ENCODE measurements at places on chromosomes 4 and X. TPM values are rescaled to one million over a fixed set of nuclear protein-coding genes. Genes with fewer than 3 reads are reported as not detected.

- peak; percentile 32 for DNase-seq
Observed at GRCh38 chrX:19554786-19555185, 39.5 kb upstream of the MAP3K15 start.

DNA sequence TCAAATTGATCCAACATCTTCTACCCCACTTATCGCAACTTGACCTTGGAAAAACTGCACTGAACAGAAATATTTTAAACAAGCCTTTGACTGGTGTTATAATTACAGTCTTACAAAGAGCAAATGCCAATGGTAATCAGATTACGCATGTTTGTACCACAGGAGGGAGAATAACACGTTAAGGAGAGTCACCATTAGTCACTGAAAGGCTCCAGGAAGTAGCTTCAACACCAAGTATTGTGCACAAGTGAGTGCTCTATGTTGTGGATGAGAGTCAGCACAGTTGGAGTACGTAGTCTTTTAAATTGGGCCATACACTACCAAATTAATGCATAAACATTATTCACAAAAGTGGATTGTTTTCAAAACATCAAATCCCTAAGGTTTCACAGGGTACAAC lies 1081.5 kb upstream of the TENM3 start:
- no peak for DNase-seq

Gene ADH4
- not detected for polyA plus RNA-seq

DNA sequence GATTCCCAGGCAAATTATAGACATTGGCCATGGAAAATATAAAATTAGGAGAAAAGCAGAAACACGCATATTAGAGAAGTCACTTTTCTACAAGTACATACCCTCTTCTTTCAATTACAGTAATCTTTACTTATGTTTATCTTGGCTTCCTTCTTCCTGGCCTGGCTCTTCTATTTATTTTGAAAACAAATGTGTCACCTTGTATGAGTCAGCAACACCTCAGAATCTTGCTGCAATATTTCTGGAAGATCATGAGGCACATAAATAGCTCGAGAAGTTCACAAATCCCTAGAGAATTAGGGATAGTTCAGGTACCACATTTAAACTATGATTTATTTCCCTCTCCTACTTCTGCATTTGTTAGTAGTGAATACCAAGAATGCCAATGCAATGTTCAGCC lies 124.6 kb downstream of the ANOS1 start:
- no peak for DNase-seq

Gene CCNA2
- polyA plus RNA-seq, result 17.4 TPM

DNA sequence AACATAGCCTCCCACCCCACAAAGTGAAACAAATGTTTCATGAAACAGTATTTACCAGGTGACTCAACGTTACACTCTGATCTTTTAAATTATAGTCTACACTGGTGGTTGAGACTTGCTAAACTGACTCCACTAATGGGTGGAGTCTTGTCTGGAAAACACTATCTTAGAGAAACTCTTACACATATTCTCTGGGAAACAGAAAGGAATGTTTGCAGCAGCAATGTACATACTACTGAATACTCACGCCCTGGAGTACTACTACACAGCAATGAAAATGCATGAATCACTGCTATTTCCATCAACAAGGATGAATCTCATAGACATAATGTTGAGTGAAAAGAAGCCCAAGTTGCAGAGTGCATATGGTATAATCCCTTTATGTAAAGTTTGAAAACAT lies 208.5 kb upstream of the IGFBP7 start:
- DNase-seq, result no peak

DNA sequence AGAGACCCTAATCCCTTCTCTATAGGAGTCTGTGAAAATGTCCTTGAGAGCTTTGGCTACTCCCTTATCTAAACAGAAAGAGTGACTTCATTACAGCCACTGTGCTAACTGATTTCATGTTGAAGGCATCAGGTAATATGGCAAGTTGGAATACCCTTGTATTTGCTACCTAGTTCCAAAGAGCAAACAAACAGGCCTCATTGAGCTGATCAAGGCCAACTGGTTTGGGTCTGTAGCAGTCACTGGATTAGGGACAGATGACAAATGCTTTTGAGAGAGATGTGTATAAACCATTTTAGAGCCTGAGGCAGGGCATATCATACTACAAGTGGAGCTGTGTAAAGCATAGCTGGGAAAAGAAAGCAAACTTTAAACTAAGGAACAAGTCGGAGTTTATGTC lies 22.9 kb upstream of the PDLIM5 start:
- DNase-seq, result no peak

DNA sequence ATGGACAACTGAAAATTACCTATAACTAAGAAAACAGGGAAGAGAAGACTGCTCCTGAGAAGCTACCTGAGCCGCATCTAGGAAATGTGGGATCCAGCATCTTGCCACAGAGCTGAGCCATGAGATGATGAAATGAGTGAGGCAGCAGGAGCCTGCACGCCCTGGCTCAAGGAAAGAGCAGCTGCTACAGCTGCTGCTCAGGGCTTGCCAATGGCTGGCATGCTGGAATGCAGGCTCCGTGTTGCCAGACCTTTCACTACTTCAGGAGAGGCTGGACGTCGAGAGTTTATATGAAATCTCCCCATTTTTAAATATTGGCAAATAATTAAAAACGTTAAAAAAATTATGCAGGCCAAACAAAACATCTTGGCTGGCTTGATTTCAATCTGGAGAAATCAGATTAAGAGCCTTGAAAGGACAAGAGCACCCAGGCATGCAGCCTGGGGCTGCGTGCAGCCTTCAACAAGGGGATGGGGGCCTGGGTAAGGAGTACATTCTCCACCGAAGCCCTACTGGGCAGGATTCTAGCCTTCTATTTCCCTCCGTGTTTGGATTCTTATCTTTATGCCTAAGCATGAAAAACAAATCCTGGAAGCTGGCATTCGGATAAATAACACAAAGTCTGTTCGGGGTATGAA lies 227.6 kb downstream of the NR3C2 start:
- DNase-seq, result peak; percentile 71

DNA sequence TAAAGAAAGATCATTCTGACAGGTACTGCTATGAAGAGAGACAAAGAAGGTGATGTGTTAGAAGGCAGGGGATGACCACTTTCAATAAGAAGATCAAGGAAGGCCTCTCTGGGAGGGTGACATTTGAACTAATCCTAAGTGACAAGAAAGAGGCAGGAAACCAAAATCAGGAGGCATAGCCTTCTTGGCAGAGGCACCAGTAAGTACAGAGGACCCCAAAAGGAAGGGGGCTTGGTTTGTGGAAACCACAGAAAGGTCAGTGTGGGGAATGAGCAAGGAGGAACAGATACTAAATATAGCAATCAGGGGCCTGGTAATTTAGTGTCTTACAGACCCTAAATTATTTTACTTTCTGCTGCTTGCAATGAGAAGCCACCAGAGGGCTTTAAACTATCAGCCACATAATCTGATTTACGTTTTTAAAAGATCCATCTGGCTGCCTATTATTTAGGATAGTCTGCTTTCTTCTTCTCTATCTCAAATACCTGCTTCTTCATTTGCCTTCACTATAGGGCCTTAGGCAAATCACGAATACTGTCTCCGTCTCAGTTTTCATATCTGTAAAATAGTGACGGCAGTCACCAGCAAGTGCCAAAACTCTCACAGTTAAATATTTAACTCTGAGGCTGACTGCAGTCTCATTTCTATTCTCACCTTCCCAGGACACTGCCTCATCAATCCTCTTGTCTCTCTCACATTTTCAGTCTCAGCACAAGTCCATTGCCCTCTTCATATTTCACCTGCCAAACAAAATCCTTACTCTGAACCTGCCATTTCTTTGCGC lies 16.7 kb downstream of the NR3C2 start:
- DNase-seq, result no peak

DNA sequence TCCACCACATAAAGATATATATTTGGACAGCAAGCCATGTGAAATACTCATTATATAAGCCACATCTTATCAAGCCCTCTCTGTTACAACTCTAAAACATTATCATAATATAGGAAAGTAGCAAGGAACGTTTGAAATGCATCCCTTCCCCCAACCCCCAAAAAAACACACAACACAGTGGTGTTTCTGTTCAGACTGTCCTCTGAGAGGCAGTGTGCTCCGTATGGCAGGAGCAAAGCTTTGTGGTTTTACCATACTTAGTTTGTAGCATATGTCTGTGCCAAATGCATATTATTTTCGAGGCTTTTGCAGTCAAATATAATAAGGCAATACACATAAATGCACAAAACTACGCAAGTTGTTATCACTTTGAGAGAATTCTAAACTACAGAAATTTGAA lies 194.2 kb downstream of the RAPGEF2 start:
- no peak for DNase-seq

- DNase-seq, result peak; percentile 26
Observed at GRCh38 chrX:69014200-69014599, 151.1 kb downstream of the PJA1 start.

Gene PAGE2B
- 0.47 TPM for polyA plus RNA-seq

DNA sequence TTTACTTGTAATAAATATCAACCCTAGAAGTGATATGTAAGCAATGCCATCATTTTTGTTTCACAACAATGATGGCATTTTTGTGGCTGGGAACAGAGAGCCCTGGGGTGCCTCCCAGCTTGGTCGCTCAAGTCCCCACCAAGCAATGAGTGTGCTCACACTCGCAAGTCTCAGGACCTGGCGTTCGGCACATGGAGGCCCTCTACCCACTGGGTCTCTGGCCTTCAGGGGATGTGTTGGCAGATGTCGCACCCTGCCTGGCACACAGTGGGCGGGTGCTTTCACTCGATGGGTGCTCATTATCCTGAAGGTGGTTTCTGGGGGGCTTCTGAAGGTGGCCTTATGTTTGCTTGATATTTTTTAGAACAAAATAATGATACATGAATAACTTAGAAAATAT lies 74.7 kb upstream of the STS start:
- DNase-seq, result no peak

Gene TMEM35A
- 2.4 TPM for polyA plus RNA-seq

Gene OTUD6A
- not detected for polyA plus RNA-seq

DNA sequence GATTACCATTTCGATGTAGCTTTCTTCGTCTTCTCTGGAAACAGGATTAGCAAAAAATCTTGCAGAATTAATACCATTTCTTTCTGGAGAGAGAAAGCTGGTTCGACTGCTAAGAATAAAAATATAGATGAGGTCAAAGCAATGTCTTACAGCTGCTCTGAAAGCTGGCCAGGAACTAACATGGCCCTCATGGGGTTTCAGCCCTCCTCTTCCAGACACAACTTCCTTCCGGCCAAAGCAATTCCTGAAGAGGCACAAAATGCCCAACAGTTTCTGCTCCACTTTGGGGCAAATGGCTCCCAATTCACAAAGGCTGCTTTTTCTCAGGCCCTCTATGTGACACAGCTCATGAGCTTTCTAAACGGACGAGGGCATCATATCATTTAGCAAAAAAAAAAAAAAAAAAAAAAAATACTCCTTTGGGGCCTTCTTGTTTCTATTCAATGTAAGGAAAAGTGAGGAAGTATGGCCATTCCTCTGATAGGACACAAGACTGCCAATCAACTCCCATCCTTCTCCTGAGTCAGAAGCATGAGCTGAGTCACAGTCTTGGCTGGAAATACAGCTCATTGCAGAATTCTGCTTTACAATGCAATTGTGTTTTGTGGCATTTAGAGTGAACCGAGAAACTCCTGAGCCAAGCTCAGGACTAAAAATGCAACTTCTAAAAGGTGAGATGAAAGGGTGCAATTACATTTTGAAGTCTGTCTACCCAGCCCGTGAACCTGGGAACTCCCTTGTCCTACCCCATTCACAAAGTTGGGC lies 42.7 kb upstream of the CTAG2 start:
- DNase-seq, result peak; percentile 70

DNA sequence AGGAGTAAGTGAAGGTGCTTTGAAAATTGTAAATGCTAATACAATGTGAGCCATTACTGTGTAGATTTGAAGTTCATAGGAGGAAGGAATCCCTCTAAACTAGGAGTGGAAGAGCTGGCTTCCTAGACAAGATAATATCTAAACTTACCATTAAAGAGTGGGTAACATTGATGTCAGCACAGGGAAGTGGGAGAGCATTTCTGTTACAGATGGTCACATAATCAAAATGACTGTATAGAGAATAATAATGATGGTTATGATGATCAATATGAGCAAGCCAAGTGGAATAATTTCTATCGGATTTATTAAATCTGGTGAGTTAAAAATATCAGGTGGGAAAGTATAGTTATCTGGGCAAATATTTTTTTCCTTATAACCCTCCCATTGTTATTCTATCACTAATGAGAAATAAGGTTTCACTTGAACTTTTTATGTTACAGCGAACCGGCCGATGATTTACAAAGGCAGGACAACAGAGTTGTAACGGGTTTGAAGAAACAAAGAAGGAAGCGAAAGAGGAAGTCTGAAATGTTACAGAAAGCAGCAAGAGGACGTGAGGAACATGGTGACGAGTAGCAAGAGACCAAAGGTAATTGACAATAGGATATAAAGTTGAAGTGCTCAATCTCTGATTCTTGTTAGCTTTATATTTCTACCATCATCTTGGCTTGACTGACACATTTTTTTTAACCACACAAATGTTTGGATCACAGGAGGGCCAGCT lies 43.5 kb downstream of the FMR1NB start:
- DNase-seq, result no peak

Gene LDOC1
- polyA plus RNA-seq, result 42.9 TPM

- no peak for DNase-seq
Observed at GRCh38 chr4:2069161-2069971, 10.2 kb downstream of the NAT8L start.

- no peak for DNase-seq
Observed at GRCh38 chr4:153024466-153024865, 88.3 kb downstream of the FHDC1 start.

- DNase-seq, result no peak
Observed at GRCh38 chrX:103556963-103557612, 28.2 kb upstream of the TCEAL4 start.

Gene SOWAHD
- polyA plus RNA-seq, result 0.16 TPM

- no peak for DNase-seq
Observed at GRCh38 chrX:10176121-10177003, 19.6 kb downstream of the CLCN4 start.

GRCh38 chrX:21741869-21742701 lies 15.8 kb downstream of the SMPX start:
- no peak for DNase-seq

Gene GPR173
- polyA plus RNA-seq, result 5.7 TPM

GRCh38 chrX:112668476-112669409 lies 11.0 kb downstream of the LHFPL1 start:
- DNase-seq, result no peak

Gene NKX3-2
- 0.10 TPM for polyA plus RNA-seq

Gene KLHL34
- polyA plus RNA-seq, result 0.84 TPM

Gene USP17L30
- not detected for polyA plus RNA-seq

DNA sequence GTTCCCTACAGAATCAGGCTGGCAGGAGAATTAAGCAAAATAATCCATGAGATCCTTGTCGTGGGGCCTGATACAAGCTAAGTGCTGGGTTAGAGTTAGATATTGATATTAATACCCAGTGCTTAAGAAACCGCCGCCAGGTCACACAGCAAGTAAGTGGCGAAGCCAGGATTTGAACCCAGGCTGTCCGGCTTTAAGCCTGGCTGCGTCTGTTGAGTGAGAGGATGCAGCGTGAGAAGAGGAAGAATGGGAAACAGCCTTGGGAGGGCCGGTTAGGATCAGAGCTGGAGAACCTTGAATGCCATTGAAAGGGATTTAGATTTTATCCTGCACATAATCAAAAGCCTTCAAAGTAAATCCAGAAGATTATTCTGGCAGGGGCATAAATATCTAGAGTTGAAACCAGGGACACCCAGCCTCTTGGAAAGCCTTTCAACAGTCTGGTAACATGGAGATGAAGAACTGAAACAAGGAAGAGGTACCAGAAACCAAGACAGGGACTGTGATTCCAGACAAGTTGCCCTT lies 64.8 kb upstream of the HELT start:
- no peak for DNase-seq

Data from muscle of back (tissue), 13 donors.